Hematopoietic multipotent progenitor cell treated with erythropoietin and hydrocortisone succinate and interleukin-3 and kit ligand, for 6 days (in vitro differentiated cells): ENCODE measurements at places on chromosomes 6 and 20.
A peak's percentile ranks its signal among the peaks of the same experiment; 100 is the strongest.

DNA sequence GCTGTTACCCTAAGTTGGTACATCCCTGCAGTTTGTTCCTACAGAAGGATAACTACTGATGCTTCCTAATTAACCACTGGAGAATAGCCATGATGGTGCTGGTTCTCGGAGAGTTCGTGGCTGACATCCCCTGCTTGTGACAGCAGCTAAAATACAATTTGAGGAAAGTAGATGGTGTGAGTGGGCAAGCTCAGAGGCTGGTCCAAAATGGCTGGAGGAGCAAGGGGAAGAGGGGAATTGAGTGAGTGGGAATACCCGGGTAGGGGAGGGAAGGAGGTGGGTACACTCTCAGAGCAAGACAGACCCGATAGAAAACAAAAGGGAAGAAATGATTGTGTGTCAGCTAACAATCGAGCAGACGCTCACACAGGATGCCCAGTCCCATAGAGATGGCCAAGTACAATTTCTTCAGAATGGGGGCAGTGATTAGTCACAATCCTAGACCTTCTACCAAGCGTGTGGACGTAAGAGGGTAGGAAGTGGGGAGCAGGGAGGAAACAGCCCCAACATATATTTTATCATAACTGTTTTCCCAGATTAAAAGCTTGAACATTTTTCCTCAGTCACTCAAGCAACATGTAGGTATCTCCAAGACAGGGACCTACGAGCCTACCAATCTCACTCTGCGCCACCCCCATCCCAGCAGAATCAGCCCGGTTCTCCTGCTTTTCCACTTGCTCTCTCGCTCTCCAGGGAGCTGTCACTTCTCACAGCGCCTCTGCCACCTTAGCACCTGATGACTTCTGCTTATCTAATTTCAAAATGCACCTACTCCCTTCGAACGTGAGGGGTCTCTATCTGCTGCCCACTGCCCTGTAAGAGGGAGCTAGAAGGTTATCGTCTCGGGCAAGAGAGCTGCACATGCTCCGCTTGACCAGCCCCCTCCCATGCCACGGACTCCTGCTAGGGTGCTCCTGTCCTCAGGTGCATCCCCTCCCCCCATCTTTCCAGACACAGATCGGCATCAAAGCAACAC lies 26.2 kb downstream of the RIPOR2 start:
- no peak for DNase-seq

GRCh38 chr20:46640536-46641311 lies 10.5 kb downstream of the SLC13A3 start:
- no peak for DNase-seq

- DNase-seq: peak; percentile 73
These were observed 5.2 kb upstream of the BPIFA3 start for GRCh38 chr20:33211817-33212424.

DNA sequence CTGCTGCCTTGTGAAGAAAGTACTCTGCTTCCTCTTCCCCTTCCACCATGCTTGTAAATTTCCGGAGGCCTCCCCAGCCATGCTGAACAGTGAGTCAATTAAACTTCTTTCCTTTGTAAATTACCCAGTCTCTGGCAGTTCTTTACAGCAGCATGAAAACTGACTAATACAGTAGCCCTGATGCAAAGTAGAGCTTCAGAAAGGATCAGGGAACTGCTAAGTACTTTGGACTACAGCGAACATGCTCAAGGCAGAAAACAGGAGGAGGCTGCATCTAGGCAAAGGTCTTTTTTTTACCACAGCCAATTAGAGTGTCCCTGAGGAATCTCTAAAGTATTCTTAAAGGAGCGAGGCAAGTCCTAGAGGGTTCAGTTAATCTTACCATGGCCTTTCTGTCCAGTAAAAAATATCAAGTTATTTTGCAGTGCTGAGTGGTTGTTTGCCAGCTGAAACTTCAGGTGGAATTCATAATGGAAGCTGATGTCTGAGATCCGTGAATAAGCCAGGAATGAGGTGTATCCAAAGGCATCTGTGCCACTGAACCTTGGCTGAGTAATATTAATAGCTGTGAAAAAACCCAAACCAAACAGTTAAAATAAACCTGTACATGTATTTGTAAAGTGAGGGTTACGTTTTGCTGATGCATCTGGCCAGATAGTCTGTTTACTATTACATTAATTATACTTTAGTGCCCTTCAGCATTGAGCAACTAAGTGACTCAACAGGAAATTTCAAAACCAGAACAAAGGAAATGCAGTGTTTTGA lies 170.4 kb downstream of the PHF3 start:
- peak; percentile 59 for DNase-seq

GRCh38 chr6:147105786-147106185 lies 98.4 kb upstream of the STXBP5 start:
- no peak for DNase-seq

DNA sequence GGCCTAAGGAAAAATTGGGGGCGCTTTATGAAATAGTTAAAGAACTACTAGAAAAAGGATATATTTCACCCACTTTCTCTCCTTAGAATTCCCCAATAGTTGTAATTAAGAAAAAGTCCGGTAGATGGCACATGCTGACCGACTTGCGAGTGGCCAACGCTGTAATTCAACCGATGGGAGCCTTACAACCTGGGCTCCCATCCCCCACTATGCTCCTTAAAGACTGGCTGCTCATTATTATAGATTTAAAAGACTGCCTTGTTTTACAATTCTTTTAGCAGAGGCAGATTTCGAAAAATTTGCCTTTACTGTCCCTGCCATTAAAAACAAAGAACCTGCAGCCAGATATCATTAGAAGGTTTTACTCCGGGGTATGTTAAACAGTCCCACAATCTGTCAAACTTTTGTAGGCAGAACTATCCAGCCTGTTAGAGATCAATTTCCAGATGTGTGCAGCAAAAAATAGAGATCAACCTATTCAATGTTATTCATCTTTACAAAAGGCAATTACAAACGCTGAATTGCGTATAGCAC lies 58.5 kb upstream of the PRSS16 start:
- DNase-seq: peak; percentile 96

DNA sequence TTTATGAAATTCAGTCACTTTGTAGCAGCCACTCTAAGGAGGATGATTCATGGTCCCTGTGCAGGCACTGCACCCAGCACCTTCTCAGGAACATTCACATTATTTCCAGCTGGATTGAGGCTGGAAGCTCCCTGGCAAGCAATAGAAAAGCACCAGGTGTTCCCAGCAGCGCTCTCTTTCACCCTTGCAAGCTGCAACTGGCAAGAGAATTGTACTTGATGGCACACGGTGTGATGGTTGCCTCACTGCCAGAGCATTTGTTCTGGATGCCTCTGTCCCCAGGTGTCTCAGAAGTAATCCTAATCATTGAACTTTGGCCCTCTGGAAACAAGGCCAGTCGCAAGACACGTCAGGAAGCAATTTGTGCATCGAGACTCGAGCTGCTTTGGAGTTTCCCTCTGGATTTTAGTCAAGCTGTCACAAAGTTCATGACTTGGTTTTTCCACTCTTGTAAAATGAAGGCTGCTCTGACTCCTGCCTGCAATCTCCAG lies 24.9 kb upstream of the PHACTR2 start:
- DNase-seq: no peak
